Stimulated activated CD4-positive, alpha-beta T cell treated with anti-CD3 and anti-CD28 coated beads, Interleukin-4, amount 100 ng/mL, for 24 hours (primary cell): ENCODE measurements at places on chromosomes 5 and 9.

DNA sequence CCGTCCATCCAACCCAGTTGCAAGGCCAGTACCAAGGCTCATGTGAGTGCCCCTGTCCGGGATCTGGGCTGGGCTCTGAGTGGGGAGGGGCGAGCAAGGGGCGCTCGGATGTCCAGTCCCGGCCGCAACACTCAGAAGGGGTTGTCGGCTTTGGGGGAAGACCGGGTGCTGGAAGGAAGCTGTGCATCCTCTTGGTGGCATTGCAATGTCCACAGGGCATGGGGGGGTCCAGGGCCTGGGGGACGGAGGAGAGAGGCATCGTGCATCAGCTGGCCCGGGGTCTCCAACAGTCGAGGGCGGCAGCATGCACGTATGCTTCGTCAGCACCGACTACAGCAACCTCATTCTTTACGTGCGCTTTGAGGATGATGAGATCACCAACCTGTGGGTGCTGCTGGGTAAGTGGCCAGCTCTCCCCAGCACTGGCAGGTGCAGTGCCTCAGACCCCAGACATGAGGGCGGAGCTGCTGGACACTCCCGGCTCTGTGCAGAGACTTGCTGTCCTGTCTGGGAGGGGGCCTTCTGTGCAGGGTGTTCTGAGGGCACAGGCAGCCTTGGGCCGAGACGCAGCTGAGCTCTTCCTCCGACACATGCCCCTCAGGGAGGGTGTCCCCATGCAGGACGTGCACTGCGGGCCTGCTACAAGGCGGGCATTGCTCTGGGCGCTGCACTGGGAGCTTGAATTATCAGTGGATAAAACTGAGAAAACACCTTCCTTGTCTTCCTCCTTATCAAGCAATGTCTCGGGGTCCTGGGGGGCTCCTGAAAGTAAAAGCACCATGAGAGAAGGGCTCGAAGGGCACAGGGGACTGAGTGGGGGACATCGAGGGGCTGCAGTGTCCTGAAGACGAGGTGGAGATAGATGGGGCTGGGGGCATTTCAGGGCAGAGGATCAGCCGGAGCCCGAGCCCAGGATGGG is 22.5 kb downstream of the GLT6D1 start:
- no peak for DNase-seq

DNA sequence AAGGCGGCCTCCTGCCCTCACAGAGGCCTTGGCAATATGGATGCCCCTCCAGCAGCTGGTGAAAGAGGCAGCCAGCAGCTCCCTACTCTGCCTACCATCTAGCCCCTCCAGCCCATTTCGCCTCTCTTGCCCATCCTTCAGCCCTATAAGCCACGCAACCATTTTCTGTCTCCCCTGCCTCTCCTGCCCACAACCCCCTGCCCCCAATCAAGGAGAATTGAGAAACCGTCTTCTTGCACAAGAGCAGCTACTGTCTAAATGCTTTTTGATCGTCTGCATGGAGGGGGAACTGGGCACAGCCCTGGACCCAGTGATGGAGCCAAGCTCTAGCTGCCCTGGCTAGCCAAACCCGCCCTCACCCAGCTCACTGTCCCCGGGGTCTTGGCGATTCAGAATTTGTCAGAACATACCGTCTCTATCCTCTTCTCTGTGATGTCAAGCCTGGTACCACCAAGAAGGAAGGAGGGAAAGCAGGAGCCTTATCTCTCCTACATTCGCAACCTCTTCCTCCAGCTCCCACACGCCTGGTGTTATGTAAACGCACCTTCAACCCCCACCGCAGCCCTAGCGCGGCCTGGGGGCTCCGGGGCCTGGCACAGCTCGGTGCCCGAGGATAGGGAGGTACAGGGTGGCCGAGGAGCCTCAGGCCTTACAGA is 1.2 kb downstream of the SPRY4 start:
- DNase-seq: no peak

- no peak for DNase-seq
These were observed 180.8 kb downstream of the GOLPH3 start for GRCh38 chr5:31993165-31993961.

DNA sequence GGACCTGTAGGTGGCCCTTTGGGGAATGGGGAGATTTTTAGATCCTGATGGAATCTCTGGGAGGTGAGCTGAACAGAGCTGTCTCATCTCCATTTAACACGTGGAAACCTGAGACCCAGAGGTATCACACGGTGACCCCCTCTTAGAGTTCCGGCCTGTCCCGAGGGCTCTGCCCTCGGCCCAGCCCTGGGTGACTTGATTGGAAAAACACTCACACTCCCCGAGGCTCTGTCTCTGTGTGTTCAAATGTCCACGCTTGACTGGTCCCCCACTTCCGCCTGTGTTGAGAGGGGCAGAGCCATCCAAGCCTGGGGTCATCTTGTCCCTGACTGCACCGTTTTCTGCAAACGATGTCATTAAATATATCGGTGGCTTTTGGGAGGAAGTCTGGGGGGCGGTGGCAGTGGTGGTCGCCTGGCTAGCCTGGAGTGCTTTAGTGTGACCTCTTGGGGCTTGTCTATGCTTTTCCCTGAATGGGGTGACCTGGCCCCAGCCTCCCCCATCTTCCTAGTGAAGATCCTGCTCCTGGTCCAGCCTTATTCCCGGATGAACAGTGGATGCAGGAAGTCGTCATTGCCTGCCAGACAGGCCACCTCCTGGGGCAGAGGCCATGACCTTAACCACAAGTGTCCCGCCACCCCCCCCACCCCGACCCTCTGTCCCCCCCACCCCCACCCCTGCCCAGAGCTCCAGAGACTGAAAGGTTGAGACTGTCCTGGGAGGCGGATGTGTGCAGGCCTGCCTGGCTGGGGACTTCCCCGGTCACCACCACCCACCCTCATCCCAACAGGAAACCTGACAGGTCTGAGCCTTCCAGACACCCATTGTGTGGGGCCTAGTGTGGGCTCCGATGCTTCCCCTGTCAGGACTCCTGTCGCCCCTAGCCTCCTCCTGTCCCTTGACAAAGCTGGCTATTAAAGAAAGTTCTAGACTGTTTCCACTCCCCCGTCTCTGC is 5.3 kb upstream of the DAB2IP start:
- DNase-seq: no peak

- DNase-seq: no peak
These were observed 598.8 kb upstream of the BRINP1 start for GRCh38 chr9:119967867-119968535.
